Camera-type eye (tissue), 1 donor: ENCODE measurements at places on chromosomes 5 and 9. TPM values are rescaled to one million over a fixed set of nuclear protein-coding genes. Genes with fewer than 3 reads are reported as not detected.

The AK8 gene
- total RNA-seq: 2.1 TPM

The SLC6A7 gene
- 0.11 TPM for total RNA-seq

The BNIP1 gene
- 15.6 TPM for total RNA-seq

The SLC27A4 gene
- 15.4 TPM for total RNA-seq

The C7 gene
- 7.5 TPM for total RNA-seq

The RGP1 gene
- total RNA-seq: 21.8 TPM

The EPB41L4A gene
- total RNA-seq: 39.2 TPM

The PCDHGA10 gene
- total RNA-seq: 15.6 TPM

The FGF18 gene
- 5.3 TPM for total RNA-seq

The BTNL9 gene
- total RNA-seq: 4.7 TPM

The MARCOL gene
- total RNA-seq: not detected

The APBA1 gene
- total RNA-seq: 24.6 TPM

The UNC5A gene
- total RNA-seq: 3.7 TPM

The SLC34A3 gene
- not detected for total RNA-seq

The RNF224 gene
- total RNA-seq: not detected

The SV2C gene
- total RNA-seq: 3.1 TPM

The SLC46A2 gene
- total RNA-seq: not detected

The GLRA1 gene
- total RNA-seq: 1.4 TPM

The MUSK gene
- 1.4 TPM for total RNA-seq

The HDAC3 gene
- total RNA-seq: 51.2 TPM

The KIF20A gene
- 12.9 TPM for total RNA-seq

The GPR150 gene
- total RNA-seq: not detected

The CENPH gene
- total RNA-seq: 9.8 TPM

The SPATA31D4 gene
- not detected for total RNA-seq

The OSMR gene
- 13.9 TPM for total RNA-seq

The ADGRD2 gene
- not detected for total RNA-seq

The PCDHGB3 gene
- 14.2 TPM for total RNA-seq

The MLANA gene
- total RNA-seq: 27.2 TPM

The ABHD17B gene
- 65.3 TPM for total RNA-seq

The HRH2 gene
- 1.8 TPM for total RNA-seq
